ENCODE measurements at places on chromosomes 4 and X.

- no peak for DNase-seq
Measured at GRCh38 chr4:19987746-19988145, 264.0 kb upstream of the SLIT2 start.

DNA sequence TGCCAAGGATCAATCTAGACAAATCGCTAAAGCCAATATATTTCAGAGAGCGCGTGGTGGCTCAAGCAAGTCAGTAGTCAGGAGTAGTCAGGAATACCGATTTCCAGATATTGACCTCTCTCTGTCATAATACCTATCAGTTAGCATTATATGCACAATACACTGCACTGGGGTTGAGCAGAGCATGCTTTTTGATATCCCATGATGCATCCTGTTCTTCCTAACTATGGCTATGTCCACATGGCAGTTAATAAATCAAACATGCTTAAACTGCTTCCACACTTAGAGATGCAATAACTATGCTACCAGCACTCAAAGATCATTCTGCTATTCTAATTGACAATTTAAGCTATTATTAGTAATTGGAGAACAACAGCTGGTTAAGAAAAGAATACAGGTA is 6.2 kb downstream of the BRWD3 start:
- DNase-seq = no peak

- DNase-seq = no peak
Measured at GRCh38 chrX:9163214-9163709, 129.3 kb upstream of the FAM9B start.

GRCh38 chr4:149403081-149403480 is 412.6 kb downstream of the IQCM start:
- DNase-seq = no peak

DNA sequence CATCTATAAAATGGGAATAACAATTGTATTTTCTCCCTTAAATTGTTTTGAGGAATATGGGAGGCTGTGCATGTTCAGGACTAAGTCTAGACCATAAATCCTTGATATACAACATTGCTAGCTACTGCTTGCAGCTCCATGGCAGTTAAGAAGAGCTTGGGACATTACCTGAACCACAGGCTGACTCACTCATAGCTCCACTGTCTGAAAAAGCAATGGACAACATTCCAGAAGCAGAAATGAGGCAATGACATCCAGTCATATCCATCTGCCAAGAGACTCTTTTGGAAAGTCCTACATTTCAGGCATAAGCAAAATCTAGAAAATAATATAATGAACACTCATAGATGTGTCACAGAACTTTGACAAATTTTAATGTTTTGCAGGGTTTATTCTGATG is 167.3 kb upstream of the LEF1 start:
- DNase-seq = no peak

DNA sequence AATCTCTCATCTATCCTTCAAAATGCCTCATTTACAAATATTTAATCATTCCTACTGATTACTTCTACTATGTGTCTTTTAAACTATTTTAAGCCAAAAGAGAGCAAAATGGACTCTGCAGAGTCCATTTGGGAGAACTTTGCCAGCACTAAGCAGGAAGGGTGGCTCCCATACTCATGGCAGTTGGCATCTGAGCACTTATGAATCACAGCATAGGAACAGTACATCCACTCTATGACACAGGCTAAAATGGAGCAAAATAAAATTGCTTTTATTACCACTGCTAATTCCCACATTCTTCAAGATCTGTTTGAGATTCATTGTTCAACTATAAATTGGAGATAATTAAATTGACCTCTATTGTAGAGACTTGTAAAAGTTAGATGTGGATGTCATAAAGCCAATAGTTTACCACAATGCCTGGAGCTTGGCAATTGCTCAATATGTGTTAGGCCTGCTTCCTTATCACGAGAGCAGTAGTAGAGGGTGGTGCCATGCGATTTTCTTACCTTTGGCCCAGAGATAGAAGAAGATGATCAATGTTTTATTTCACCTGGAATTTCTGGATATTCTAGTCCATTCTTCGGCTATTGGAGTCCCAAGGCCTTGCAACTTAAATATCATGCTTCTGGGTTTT is 19.1 kb downstream of the HPGD start:
- no peak for DNase-seq

DNA sequence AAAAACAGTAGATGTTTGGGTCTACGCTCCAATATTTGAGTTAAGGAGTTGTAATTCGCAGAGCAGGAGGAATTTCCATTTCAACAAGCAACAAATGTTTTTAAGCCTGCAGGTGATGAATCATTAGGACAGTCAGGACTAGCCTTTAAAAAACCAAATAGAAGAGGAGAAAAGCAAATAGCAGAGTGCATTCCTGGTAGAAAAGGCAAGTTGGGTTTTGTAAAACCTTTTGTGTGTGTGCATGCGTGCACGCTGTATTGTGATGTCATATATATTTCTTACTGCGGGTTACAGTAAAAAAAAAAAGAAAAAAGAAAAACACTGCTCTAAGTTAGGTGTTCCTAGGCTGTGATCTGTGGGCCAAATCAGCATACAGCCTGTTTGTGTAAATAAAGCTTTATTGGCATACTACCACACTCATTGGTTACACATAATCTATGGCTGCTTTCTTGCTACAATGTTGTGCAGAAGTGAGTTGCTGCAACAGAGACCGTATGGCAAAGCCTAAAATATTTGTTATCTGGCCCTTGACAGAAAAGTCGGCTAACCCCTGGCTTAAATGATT is 135.6 kb downstream of the MID1 start:
- DNase-seq = no peak

GRCh38 chr4:74522251-74522991 is 77.5 kb downstream of the AREG start:
- DNase-seq = no peak

- no peak for DNase-seq
Measured at GRCh38 chrX:154123241-154124219, 20.5 kb upstream of the OPN1LW start.
